ENCODE measurements at places on chromosomes 7 and 10. TPM values are rescaled to one million over a fixed set of nuclear protein-coding genes. Genes with fewer than 3 reads are reported as not detected.

DNA sequence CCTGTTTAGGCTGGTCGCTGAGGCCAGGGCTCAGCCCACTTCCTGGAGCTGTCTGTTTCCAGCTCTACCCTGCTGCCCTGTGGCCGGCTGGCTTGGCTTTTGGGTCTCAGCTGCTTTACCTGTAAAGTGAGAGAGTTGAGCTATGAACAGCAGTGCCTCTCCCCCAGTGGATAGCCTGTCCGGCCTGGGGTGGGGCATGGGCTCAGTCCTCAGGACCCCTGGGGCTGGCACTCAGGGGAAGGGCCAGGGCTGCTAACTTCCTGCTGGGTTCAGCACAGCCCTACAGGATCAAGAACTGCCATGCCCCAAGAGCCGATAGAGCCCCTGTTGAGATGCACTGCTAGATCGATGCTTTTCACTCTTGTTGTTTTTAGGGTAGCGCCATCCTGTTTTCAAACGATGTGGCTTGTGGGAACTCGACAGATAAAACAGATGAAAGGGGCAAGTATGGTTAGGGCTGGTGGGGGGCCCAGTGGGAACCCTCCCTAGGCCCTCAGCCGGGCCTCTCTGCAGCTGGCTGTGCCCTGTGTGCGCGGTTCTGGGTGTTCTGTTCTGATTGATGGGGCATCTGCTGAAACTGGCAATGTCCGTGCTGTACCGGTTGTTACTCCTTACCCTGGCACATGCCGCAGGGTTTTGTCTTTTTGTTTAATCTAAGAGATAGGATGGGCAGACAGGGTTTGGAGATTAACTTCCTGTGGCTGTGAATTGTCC lies 10.0 kb upstream of the SFRP5 start:
- no peak for DNase-seq

DNA sequence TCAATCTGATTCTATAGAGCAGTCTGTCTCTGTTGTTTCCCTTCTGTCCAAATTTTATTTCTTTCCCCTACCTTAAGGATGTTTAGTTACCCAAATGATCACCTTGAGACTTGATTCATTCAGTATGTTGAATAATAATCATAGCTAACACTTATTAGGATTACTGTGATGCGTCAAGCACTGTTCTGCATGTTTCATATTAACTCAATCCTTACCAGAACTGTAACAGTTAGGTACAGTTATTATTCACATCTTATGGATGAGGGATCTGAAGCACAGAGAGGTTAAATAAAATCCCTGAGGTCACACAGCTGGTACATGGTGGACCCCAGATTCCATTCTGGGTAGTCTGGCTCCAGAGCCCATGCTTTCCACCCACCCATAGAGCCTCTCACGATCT lies 97.9 kb upstream of the SAMD8 start:
- DNase-seq: no peak

GRCh38 chr10:78931321-78932053 lies 137.3 kb upstream of the ZMIZ1 start:
- no peak for DNase-seq

Gene LRRC4
- total RNA-seq: not detected

Measured in OCI-LY7 (cell line).